ENCODE measurements at places on chromosomes 6 and 20. TPM values are rescaled to one million over a fixed set of nuclear protein-coding genes. Genes with fewer than 3 reads are reported as not detected.

DNA sequence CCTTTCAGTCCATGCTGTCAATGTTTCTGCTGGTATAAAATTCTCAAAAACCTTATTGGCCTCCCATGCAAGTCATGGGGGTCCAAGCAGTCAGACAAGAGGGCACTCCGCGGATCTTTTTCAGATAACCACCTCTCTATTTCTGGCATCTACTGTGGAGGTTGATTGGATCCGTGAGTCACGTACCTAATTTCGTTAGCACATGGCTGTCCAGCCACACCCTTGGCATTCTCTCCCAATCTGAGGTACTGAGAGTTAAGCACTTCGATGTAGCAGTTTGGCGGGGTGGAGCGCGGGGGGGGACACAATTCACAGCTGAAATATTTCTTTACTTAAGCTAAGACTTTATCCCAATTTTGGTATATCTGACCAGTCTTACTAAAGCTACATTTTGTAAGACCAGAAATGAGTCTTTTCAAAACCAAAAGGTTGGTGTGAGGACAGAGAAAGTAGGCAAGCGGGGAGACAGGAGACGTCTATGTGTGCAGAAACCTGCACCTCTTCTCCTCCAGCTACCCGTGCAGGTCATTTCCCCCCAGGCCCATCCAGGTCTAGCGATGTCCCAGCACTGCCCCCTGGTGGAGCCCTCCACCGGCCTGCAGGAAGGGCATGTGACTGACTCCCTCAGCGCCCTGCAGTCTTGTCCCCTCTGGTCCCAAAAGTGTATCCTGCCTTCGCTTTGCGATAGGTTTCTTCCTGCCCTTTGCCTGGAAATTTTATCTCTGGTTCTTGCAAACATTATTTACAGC is 113.1 kb downstream of the ADAT2 start:
- no peak for DNase-seq

EIF2S2 gene
- 61.4 TPM for total RNA-seq

SLC22A3 gene
- 71.5 TPM for total RNA-seq

TNFRSF6B gene
- not detected for total RNA-seq

GRCh38 chr6:28161410-28162079 is 19.9 kb downstream of the ZKSCAN8 start:
- peak; percentile 71 for DNase-seq

- no peak for DNase-seq
Measured at GRCh38 chr6:29755295-29755871, 32.1 kb downstream of the HLA-F start.

GRCh38 chr6:136772685-136773472 is 19.4 kb downstream of the MAP3K5 start:
- no peak for DNase-seq

- no peak for DNase-seq
Measured at GRCh38 chr6:36676141-36677058, 2.1 kb upstream of the CDKN1A start.

TRAM2 gene
- total RNA-seq: 24.3 TPM

GRCh38 chr20:63223121-63223825 is 7.3 kb upstream of the YTHDF1 start:
- peak; percentile 35 for DNase-seq

GRCh38 chr20:750801-751200 is 17.5 kb downstream of the SLC52A3 start:
- DNase-seq: no peak

- no peak for DNase-seq
Measured at GRCh38 chr6:144753023-144753705, 468.0 kb downstream of the UTRN start.

DNA sequence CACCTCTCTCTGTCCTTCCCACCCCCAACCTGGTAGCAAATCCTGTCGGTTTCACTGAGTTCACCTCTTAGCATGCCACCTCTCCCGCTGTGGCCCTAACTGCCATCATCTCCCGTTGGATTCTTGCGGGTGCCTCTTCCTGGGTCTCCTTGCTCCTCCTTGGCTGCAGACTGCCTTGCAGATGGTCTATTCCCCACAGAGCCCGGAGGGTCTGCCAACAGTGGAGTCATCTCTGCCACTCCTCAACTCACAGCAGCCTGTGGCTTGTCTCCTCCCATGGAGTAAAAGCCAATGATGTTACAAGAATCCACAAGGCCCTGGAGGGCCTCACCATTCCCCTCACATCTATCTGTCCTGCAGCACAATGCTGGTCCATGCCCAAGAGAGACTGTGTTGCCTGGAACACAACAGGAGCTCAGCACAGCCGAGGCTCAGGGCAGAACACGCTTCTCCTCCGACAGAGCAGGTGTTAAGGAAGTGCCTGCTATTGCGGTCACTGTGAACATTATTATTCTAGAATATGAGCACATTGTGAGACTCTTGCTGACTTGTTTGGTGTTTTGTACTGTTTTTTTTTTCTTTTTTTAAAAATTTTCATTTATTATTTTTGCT is 241.8 kb upstream of the SULF2 start:
- no peak for DNase-seq

- no peak for DNase-seq
Measured at GRCh38 chr6:6723921-6724538, 135.5 kb downstream of the LY86 start.

DNA sequence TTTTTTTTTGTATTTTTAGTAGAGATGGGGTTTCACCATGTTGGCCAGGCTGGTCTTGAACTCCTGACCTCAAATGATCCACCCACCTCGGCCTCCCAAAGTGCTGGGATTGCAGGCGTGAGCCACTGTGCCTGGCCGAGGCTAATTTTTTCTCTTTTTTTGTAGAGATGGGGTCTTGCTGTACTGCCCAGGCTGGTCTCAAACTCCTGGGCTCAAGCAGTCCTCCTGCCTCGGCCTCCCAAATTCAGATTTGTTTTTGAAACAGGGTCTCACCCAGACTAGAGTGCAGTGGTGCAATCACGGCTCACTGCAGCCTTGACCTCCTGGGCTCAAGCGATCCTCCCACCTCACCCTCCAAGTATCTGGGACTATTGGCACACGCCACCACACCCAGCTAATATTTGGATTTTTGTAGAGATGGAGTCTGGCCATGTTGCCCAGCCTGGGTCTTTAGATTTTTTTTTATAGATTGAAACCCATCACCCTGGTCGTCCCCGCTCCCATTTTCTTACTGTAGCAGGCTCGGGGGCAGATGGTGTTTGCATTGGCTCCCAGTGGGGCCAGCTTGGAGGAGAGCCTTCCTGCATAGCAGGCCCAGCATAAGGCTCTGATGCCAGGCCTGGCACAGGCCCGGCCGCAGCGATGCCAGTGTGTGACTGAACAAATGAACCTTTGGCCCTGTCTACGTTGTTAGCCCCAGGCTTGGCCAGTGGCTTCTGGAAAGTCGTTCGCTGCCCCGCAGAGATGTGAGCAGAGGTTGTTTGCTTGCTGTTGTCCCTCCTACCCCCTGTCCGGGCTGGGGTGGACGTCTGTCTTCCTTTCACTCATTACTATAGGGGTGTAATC is 4.3 kb upstream of the MTG2 start:
- no peak for DNase-seq

- peak; percentile 88 for DNase-seq
Measured at GRCh38 chr20:25551413-25552215, 33.7 kb downstream of the NINL start.

DNA sequence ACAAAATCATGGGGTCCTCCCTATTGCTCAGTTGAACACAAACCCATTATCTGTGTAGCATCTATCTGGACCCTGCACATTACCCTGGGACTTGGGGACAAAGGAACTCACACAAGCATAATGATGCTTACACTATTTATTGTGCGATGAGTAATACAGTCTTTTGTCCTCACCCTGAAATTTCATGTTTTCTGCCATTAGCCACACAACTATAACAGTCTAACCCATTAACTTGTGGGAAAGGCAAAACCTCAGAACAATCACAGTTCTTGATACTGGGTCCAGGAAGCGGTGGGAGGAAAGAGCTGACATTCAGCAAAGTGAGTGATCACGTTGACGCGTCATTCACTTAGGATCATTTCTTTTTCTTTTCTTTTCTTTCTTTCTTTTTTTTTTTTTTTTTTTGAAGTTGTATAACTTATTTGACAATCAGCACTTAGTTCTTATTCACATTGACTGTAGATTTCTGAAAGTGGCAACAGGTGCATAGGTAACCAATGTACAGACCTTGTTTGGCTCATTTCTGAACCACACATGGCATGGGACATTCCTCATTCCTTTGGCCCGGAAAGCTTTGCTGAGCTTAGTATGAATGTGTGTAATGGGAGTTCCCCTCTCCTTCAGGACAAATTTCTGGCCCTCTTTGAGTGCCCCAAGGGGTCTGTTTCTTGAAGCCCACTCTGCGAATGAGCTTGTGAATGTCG is 94.8 kb upstream of the CNKSR3 start:
- DNase-seq: no peak

C6orf58 gene
- total RNA-seq: not detected

DNA sequence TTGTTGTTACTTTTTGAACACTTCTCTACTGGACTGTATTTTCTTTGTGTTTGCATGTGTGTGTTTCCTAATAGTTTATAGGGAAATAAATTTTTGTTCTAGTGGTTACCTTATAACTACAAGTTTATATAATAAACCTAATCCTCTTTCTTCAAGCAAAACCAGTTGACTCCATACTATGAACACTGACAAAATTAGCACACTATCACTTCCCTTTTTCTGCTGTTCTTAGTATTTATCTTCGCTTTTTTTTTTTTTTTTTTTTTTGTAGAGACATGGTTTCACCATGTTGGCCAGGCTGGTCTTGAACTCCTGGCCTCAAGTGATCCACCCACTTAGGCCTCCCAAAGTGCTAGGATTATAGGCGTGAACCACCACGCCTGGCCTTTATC is 25.0 kb upstream of the C6orf62 start:
- DNase-seq: no peak

DNA sequence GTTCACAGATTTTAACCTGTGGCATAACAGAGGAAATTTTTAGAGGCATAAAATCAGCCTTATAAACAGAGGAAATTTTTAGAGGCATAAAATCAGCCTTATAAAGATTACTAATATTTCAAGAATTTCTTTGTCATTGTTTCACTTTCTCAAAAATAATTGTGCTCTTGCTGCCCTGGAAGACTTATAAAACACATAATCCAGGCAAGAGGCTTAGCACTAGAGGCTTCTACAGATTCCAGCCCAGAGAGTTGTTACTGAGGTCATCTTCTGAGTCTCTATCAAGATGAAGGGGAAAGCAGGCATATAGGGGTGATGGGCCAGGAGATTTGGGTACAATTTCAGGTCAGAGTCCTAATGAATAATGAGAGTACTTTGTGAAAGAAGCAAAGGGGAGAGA is 85.7 kb downstream of the RFPL4B start:
- DNase-seq: no peak

- DNase-seq: no peak
Measured at GRCh38 chr6:81613606-81614005, 138.9 kb downstream of the TENT5A start.

NCOA6 gene
- 10.8 TPM for total RNA-seq

TMC2 gene
- 1.4 TPM for total RNA-seq

GRCh38 chr6:82906951-82907350 is 158.7 kb downstream of the UBE3D start:
- DNase-seq: no peak

FAM162B gene
- total RNA-seq: 2.2 TPM

- no peak for DNase-seq
Measured at GRCh38 chr6:41090841-41091761, 18.3 kb downstream of the NFYA start.

LCA5 gene
- total RNA-seq: 21.2 TPM

GRCh38 chr20:62820208-62820961 is 3.5 kb downstream of the COL9A3 start:
- no peak for DNase-seq

DNA sequence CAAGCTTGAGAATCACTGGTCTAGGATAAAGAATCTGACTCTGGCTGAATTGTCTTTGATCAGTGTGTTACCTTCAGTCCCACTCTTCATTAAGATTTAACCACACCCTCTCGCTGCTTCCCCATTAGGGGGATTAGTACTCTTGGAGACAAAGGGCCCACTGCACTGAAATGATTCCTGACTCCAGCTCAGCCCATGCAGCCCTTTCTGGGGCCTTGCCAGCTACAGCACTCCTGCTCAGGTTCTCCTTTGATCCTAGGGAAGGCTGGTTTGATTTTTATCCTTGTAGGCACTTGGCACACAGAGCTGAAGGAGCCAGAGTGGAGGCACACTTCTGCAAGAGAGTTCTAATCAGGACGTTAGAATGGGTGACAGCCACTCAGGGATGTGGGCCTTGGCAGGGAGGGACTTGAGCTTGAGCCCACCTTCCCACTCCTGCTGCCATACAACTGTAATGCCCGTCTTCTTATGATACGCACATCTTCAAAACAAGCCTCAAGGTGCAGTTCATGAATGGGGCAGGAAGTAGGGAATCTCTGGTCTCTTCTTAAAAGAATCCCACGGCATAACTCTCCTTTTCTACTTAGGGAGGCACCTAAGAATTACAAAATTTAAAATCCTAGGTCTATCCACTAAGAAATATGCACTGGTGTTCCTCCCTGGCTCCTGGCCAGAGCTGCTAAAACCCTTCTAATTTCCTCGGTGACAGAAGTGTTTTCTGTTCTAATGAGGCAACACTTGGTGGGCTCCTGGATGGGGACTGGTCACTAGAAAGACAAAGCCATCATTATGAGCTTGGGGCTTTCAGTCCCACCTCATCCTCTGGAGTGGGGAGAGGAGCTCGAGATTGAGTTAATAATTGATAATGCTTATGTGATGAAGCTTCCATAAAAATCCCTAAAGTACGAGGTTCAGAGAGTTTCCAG is 1.5 kb upstream of the SLA2 start:
- no peak for DNase-seq

NUDT3 gene
- 20.7 TPM for total RNA-seq

GRCh38 chr6:35230950-35231349 is 17.2 kb downstream of the SCUBE3 start:
- DNase-seq: no peak

- no peak for DNase-seq
Measured at GRCh38 chr6:30741789-30742315, 635 bp downstream of the FLOT1 start.

- DNase-seq: no peak
Measured at GRCh38 chr6:102732898-102733297, 1339.4 kb downstream of the GRIK2 start.

- no peak for DNase-seq
Measured at GRCh38 chr20:16119909-16120308, 453.3 kb downstream of the KIF16B start.

DNA sequence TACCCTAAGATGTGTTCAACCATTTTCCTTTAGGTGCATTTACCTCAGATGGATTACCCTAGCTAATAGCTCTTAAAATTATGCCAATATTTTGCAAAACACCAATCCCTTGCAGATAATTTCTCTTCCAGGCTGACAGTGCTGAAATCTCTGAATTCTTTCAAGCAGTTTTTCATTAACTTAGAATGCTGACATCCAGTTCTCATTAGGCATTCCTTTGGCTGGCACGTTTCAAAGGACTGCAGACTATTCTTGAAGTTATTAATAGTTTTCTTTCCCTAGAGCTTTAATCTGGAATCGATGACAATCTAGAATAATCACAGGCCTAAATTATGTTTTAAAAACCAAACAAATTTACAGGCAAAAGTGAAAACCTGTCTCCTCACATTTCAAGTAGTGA is 68.3 kb downstream of the SMLR1 start:
- no peak for DNase-seq

- no peak for DNase-seq
Measured at GRCh38 chr6:138082232-138082631, 25.0 kb downstream of the PERP start.

PSORS1C1 gene
- total RNA-seq: 1.2 TPM

SPATS1 gene
- total RNA-seq: not detected

NRN1 gene
- 3.6 TPM for total RNA-seq

CDSN gene
- 2.4 TPM for total RNA-seq

GRCh38 chr6:26200918-26201721 is 113.9 kb downstream of the HFE start:
- DNase-seq: no peak

GMPR gene
- total RNA-seq: 35.2 TPM

GABRR2 gene
- total RNA-seq: not detected

GRCh38 chr6:170111141-170111664 is 179.7 kb downstream of the DLL1 start:
- DNase-seq: no peak
